GOT3 (cell line): ENCODE measurements at places on chromosomes 7 and 10.

DNA sequence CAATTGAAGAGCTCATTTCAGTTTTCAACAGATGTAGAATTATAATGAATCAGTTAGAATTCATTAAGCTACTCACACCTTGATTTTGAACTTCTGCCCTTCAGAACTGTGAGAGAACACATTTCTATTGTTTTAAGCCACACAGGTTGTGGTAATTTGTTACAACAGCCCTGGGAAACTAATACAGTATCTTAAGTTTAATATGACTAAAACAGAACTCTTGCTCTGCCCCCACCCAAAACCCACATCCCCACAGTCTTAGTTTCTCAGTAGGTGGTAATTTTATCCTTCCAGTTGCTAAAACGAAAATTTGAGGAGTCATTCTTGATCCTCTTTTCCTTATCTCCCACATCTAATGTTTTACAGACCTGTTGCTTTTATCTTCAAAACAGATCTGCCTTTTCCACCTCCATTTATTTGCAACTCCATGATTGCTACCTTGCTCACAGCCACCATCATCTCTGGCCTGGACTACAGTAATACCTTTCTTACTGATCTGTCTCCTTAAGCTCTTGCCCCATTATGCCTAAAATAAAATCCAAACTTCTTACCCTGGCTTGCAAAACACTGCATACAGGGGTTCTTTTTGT, 72.8 kb upstream of the NXPH1 start:
- DNase-seq: no peak

DNA sequence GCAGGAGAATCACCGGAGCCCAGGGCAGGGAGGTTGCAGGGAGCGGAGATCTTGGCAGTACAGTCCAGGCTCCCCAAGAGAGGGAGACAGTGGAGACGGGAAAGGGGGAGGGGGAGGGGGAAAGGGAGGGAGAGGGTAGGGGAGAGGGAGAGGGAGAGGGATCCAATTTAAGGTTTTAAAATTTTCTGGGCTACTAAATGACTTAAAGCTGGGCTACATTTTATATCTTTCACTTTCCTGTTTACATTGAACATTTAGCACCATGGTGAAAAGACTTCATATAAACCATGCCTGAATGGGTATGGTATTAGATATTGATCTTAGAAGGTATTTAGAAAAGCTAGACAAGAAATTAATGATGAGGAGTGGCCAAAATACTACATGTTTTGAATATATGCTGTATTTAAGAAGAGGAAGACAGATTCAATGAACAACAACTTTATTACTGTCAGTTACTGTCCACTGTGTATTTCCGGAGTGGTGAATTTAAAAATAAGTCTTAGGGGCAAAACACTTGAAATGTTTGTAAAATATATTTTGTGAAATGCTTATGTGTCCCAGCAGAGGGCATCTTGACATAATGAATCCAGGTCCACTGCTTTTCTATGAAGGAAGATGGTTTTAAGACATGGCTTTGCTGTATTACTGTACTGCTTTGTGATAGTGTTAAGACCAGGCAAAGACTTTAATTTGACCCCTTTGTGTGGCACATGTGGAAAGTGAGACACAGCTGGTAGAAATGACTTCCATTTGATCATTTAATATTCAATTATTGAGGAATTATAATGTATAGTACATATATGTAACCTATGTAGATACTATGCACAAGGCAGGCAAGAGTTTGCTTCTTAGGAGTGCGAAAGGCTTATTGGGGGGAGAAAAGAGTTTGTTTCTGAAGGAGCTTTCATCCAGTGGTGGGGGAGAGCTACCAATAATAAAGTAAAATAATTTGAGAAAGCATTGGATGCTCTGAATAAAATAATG, 52.8 kb downstream of the NRF1 start:
- no peak for DNase-seq

GRCh38 chr7:18013936-18014335, 13.7 kb downstream of the PRPS1L1 start:
- DNase-seq: no peak

GRCh38 chr7:15440482-15440881, 121.3 kb downstream of the AGMO start:
- no peak for DNase-seq

GRCh38 chr10:30284865-30285594, 64.0 kb downstream of the MTPAP start:
- no peak for DNase-seq

DNA sequence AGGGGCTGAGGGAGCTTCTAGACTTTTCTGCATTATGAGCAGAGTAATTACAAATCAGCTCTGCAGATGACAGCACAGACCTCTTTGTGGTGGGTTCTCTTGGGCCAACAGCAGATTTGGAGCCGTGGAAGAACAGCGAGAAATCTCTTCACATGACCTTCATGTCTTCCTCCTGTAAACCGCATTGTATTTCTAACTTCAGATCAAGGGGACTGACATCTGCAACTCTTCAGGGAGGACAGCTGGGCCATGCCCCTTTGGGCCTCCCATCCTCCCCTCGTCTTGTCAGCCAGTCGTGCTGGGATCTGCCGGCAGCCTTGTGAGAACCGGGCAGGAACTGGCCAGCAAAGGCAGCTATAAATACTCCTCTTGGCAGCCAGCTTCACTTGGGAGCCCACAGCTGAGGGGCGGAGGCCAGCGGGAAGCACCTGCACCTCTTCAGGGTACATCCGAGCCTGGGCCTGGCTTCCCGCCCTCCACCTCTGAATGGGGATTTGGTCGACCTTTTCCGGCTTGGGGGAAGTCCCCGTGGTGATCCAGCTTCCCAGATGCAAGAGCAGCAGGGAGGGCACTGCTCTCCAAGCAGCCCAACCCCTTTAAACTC, 54.7 kb downstream of the STEAP1B start:
- DNase-seq: no peak
